Activated CD4-positive, alpha-beta T cell treated with anti-CD3 and anti-CD28 coated beads, Interleukin-2, amount 50 U/mL, for 4 hours (primary cell): ENCODE measurements at places on chromosomes 5 and 9.

GRCh38 chr5:53045263-53045662 is 56.1 kb downstream of the ITGA2 start:
- no peak for DNase-seq

DNA sequence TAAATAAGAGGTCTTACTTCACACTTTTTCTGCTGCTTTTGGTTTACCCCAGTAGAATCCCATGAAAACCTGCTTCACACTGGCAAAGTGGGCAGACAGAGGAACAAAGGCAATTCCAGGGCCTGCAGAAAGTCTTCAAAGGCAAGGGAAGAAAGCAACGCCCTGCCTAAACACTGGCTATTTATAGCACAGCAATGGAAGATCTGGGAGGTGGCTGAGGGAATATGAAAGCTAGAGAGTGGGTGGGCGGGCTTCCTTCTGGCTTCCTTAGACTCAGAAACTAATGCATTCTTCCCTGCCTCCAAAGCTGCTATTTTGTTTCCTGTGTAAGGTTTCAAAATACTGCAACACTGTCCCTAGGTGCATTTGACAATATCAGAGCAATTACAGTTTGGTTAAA is 46.8 kb downstream of the ELAVL2 start:
- no peak for DNase-seq

- DNase-seq = no peak
Observed at GRCh38 chr5:122184676-122185255, 55.4 kb downstream of the ZNF474 start.

DNA sequence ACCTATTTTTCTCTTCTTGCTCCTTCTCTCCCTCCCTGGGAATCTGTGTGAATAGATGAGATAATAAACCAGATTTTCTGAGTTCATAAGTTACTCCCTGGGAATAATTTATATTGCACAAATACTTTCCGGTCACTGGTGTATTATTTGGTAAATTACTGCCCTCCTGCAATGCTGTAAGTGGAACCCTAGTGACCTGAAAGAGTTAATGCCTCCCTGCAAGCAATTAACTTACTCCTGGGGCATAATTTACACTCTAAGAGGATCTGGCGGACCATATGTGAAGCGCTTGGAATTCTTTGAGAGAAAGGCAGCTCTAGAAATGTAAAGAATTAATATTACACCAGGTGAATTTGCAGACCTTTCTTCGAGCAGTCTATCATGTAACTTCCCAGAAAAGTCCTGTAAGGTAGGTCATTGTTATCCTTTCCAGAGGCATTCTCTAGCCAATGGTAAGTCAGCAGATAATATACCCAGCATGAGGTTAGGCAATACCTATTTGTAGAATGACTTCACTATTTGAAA is 7.0 kb upstream of the GDNF start:
- DNase-seq = no peak

GRCh38 chr5:109155625-109156024 is 254.1 kb downstream of the PJA2 start:
- DNase-seq = no peak

DNA sequence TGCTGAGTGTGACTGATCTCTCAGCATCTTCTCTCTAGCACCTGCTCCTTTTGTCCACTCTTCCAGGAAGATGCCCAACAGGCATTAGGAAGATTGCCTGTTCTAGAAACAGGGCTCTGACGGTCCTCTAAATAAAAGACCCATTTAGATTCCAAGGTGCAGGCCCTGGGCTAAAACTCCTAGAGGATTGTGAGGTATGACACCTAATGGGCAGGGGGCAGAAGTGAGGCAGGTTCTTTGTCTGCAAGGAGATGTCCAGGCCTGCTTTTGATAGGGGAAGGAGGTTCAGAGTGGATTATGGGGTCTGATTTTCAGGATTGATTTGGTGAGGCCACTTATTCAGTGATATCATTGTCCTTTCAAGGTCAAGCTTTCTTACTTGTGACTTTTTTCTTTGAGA is 140.8 kb upstream of the TRPC7 start:
- DNase-seq = no peak

DNA sequence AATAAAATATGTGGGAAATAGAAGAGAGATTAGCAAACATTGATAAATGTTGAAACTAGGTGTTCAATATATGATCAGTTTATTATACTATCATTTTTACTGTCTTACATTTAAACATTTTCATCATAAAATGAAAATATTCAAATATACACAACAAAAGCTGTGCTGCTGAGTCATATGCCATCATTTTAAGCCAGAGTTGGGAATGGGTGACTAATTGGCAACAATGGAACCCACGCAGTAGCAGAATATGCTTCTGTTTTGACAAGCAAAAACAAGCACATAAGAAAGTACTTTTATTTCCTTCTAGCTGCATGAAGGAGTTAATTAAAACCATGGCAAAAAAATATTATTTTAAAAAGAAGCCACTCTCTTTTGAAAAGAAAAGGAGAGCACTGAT is 340.0 kb upstream of the EDIL3 start:
- DNase-seq = no peak

- no peak for DNase-seq
Observed at GRCh38 chr5:44622331-44622730, 186.4 kb upstream of the MRPS30 start.

GRCh38 chr9:137294091-137294680 is 7.9 kb downstream of the NRARP start:
- no peak for DNase-seq

DNA sequence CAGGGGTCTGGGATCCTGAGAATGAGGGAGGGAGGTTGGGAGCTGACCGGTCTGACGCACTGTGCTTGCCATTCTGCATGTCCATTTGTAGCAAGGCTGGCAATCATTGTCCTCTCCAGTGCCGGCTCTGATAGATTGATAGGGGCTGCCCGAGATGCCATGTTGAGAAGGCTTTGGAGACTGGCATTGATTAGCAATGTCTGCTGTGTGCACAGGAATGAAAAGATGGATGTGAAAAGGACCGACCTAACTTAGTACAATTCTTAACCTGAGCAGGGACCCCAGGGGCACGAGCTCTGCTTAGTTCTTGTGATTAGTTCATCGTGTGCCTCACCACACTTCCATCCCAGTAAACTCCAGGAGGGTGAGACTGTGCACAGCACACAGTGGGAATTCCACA is 17.0 kb downstream of the NEK6 start:
- DNase-seq = no peak
